Stimulated activated CD4-positive, alpha-beta T cell treated with anti-CD3 and anti-CD28 coated beads, Interleukin-1b, Interleukin-23, amount 100 ng/mL, for 1 hour (primary cell): ENCODE measurements at places on chromosomes 4 and X.

DNA sequence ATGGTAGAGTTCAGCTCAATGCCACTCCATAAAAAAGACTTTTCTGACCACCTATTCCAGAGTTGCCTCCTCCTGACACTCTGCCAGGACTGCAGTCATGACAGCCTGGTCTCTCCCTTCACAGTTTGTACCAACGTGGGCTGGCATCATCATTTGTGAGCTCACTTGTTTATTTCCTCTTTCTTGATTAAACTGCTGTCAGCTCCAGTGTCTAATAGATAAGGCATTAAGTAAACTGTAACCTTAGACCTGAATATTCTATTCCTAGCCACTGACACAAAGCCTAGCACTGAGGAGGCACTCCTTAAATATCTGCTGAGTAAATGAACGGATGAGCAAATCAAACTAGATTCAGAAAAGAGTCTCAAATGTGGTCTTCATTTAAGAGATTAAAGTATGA, 48.7 kb downstream of the DDX60 start:
- no peak for DNase-seq

- no peak for DNase-seq
Observed at GRCh38 chr4:77695774-77696173, 90.2 kb downstream of the CXCL13 start.

DNA sequence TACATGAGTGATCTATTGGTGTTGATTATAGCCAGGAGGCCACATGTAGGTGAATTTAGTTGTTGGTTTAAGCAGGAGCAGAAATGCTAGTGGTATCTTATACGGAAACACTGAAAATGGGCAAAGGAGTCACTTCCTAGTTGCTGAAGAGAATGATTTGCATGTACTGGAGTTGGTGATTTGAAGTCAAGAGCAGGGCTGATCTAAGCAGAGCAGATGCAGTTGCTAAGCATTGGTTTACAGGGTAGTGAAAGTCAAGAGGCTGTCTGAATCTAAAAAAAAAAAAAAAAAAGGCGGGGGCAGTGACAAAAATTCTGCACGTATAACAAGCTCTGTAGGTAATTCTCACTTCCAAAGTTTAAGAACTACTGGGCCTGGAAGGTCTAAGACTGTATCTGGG, 90.4 kb upstream of the HPRT1 start:
- DNase-seq, result no peak

- DNase-seq, result no peak
Observed at GRCh38 chr4:39326468-39326977, 39.6 kb downstream of the RFC1 start.

DNA sequence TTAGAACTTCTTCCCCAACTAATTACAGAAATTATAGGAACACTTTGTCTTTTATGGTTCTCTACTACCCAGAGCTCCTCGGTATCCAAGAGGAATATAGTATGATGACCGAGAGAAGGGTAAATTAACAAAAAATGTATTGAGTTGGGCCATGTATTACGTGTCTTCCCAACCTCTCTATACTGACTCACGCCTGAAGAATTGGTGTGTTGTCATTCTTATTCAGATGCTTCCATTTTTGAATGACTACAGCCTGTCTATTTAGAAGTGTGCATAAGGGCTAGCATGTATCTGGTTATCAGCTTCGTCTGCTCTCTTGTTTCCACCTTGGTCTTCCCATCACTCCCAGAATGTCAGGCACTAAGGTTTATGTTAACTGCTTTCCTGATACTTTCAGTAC, 24.5 kb upstream of the SCD5 start:
- DNase-seq, result no peak

DNA sequence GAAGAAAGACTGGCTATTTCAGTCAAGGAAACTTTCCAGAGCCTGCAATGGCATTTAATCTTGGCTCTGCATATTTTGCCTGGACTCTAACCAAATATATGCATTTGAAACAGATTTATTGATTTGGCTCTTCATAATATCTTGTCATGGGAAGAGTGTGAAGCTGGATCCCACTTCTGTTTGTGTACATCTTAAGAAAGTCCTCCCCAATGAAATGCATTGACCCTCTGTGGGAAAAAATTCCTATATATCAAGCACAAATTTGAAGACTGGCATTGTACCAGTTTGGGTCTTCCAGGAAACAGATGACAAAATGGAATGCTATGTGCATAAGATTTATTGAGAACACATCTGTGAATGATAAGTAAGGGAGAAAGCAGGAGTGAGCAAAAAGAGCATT, 897.3 kb upstream of the TENM3 start:
- DNase-seq, result no peak

DNA sequence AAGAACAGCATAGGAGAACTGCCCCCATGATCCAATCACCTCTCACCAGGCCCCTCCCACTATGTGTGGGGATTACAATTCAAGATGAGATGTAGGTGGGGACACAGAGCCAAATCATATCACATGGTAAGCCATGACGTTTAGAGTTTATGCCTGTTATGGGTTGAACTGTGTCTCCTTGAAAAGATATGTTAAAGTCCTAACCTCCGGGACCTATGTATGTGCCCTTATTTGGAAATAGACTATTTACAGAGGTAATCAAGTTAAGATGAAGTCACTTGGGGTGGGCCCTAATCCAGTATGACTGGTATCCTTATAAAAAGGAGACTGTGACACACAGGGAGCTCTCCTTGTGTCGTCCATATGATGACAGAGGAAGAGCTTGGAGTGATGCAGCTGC, 25.2 kb upstream of the SLC2A9 start:
- DNase-seq, result no peak

GRCh38 chr4:130403221-130403620, 1307.3 kb downstream of the C4orf33 start:
- DNase-seq, result no peak

DNA sequence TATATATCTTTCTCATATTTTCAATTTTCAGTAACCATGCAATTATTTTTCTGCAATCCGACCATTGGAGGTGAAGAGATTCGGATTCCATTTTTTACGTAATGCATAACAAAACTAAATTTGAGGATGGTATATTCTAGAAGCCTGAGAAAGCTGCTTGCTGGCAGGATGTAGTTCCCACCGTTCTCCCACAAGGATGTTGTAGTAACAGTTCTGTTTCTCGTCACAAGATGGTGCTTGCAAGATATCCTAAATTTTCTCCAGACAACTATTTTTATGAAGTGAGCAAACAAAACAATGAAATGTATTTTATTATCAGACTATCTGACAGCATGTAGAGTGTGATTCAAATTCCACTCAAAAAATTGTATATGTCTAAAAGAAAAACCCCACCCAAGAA, 10.7 kb downstream of the PWWP3B start:
- DNase-seq, result no peak

- no peak for DNase-seq
Observed at GRCh38 chrX:1207496-1208025, 4.9 kb downstream of the CRLF2 start.

DNA sequence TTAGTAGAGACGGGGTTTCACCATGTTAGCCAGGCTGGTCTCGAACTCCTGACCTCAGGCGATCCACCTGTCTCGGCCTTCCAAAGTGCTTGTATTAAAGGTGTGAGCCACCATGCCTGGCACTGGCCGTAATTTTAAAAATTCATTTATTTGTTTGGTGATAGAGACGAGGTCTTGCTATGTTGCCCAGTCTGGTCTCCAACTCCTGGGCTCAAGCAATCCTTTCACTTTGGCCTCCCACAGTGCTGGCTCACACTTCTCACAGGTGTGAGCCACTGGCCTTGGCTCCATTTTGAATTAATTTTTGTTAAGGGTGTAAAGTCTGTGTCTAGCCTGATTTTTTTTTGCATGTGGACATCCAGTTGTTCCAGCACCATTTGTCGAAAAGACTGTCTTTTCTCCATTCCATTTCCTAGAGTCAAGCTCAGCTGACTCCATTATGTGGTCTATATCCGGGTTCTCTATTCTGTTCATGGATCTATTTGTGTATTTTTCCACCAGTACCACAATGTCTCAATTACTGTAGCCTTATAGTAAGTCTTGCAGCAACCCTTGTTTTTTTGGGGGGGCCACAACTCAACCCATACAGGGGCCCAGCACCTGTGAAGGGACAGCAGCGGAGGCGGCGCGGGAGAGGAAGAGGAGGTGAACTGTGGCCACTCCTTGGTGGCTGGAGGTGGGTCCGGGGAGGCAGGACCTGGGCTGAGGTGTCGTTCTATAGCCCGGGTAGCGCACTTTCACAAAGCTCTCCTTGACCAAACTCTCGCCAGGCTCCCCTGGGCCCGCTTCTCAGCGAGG, 1.5 kb upstream of the NSD2 start:
- DNase-seq, result no peak

DNA sequence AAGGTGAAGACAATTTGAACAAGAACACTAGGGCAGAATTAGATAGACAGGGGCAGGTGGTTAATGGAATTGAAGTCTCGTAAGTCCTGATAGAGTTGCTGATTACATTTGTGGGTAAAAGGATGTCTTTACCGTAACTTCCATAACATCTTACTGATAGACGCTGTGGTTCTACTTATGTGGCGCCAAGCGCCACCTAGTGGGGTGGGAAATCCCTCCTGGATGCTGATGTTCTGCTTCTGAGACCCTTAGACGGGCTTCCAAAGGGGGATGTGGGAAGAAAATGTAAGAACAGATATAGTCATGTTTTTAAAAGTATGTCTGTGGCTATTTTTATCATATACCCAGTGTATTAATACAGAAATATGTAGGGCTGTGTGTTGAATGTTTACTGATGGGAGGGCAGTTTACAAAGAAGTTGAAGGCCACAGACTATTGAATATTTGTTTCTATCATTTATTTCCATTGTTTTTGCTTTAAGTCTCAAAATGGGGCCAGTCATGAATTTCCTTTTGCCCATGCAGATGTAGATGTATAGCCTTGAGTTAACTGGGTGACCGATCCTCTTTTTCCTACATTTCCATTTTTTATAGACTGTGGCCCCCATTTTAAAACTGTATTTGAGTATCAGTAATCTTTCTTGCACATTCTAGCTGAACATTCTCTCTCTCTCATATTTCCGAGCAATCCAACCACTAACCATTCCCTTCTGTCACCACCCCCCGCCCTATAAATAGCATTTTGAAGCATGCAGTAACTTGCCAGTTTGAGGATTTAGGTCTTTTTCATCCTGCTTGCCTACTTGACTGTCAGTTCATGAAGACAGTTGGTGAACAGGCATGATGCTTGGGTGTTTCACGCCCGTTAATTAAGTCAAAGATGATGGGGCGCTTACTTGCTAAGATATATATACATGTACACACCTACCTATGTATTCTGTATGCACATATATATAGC, 12.1 kb upstream of the TLR8 start:
- no peak for DNase-seq

GRCh38 chr4:7145291-7145934, 46.9 kb upstream of the SORCS2 start:
- no peak for DNase-seq

- DNase-seq, result no peak
Observed at GRCh38 chrX:111917591-111917990, 41.6 kb downstream of the TRPC5OS start.

- no peak for DNase-seq
Observed at GRCh38 chrX:105468741-105469140, 248.2 kb upstream of the TEX13A start.

- DNase-seq, result no peak
Observed at GRCh38 chrX:42824541-42824940, 46.6 kb upstream of the PPP1R2C start.

DNA sequence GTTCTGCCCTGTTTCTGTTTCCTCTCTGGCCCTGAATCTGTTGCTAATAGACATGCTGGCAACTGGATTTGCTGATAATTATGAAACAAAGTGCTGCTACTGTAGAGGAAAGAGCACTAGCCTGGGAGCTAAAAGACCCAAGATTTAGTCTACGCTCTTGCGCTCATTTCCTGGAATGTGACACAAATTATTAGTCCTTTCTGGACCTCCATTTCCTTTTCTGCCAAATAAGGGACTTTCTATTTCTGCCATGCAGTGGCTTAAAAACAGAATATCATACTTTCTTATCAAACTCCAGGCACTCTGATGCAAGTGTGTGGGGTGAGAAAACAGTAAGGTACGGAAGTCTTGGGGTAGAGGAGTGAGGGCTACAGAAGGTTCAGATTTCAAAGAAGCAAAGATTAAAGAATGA, 48.3 kb upstream of the GPR174 start:
- DNase-seq, result no peak

DNA sequence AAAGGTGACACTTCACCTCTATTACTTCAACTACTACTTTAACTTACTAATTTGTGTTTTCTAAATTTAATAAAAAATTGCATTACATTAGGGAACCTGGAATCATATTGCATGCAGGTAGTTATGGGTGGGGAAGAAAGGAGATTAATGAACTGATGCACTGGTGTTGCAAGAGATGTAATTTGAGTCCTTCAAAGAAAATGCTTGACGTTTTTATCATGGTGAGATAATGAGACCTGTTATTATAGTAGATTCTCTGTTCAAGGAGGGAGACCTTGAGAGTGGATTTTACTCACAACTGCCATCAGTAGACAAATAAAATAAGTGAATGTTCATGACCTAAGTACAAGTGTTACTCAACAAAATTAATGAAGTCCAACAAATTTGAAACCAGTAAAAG, 26.4 kb upstream of the MED14 start:
- DNase-seq, result no peak

GRCh38 chr4:165331359-165331758, 3.9 kb downstream of the MSMO1 start:
- DNase-seq, result no peak

GRCh38 chrX:40326186-40326965, 228.6 kb upstream of the BCOR start:
- DNase-seq, result no peak

- no peak for DNase-seq
Observed at GRCh38 chr4:80948995-80949394, 81.5 kb upstream of the BMP3 start.

GRCh38 chr4:140090215-140090731, 63.7 kb downstream of the MAML3 start:
- no peak for DNase-seq

DNA sequence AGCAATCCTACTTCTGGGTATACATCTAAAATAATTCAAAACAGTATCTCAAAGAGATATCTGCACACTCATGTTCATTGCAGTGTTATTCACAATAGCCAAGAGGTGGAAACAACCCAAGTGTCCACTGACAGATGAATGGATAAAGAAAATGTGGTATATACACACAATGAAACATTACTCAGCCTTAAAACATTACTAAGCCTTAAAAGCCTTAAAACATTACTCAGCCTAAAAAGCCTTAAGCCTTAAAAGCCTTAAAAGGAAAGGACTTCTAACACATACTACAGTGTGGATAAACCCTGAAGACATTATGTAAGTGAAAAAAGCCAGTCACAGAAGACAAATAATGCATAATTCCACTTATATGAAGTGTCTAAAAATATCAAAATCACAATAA, 40.3 kb upstream of the TFDP3 start:
- DNase-seq, result no peak

DNA sequence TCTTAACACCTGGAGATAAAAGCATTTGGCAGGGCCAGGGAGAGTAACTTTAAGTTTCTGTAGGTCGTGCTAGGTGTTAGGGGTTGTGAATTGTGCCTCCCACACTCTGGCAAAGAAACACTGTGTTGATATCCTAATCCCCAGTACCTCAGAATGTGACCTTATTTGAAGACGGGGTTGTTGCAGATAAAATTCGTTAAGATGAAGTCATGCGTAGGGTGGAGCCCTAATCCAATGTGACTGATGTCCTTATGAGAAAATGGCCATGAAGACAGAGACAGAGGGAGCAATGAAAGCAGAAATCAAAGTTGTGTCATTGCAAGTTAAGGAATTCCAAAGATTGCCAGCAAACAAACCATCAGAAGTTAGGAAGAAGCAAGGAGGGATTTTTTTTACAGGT, 40.5 kb upstream of the BBS12 start:
- DNase-seq, result no peak

GRCh38 chr4:19224820-19225219, 1026.9 kb upstream of the SLIT2 start:
- DNase-seq, result no peak
